Activated CD8-positive, alpha-beta memory T cell treated with anti-CD3 and anti-CD28 coated beads, Interleukin-2, amount 50 U/mL, for 48 hours (primary cell): ENCODE measurements at places on chromosomes 3 and 15.

- no peak for DNase-seq
Measured at GRCh38 chr15:31384568-31384967, 57.9 kb downstream of the KLF13 start.

DNA sequence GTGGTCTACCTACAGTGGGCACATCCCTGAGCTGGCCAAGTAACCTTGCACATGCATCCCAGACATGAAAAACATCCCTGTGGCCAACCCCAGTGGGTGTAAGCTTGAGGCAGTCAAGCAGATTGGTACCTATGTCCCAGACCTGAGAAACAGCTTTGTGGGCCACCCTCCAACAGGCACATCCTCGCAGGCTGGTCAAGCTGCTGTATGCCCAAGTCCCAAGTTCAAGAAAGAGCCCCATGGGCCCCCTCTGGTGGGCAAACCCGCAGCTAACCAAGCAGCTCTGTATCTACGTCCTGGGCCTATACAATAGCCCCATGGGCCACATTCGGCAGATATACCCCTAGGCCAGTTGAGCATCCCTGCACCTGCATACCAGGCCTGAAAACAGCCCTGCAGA is 186.3 kb upstream of the GPR149 start:
- DNase-seq: no peak

DNA sequence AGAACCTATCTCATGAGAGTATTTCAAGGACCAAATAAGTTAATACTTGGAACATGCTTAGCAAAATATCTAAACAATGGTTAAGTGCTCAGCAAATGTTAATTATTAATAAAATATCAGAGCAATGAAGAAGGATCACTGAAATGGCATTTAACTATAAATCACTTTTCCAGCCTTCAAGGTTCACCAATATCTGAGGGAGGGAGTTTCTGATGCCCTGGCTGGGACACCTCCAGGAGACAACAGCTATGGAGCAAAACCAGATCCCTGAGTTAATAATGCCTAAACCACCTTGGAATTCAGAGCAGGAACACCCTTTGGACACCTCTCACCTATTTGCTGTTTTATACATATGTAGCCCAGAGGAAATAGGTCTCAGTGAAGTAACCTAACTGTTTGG is 6.4 kb upstream of the FAM174B start:
- no peak for DNase-seq

- no peak for DNase-seq
Measured at GRCh38 chr3:66747696-66748095, 246.9 kb upstream of the LRIG1 start.
